Activated naive CD4-positive, alpha-beta T cell (primary cell): ENCODE measurements at places on chromosomes 5 and 9.

DNA sequence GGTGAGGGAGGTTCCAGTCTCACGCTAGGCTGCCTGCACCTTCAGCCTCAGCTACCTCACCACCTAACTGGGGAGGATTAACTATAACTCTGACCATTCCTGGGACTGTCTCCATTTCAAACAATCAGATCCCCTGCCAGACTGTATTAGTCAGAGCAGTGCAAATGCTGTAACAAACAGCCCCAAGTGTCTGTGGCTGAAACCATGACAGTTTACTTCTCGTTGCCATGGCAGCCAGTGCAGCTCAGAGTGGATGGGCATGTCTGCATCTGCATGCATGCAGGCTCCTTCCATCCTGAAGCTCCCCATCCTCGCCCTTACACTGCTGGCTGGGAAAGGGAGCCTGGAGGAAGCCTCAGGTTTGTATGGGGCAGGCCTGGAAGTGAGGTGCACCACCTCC lies 86.7 kb downstream of the KCNIP1 start:
- DNase-seq = no peak

- no peak for DNase-seq
Observed at GRCh38 chr5:6082685-6083084, 295.7 kb downstream of the MED10 start.

DNA sequence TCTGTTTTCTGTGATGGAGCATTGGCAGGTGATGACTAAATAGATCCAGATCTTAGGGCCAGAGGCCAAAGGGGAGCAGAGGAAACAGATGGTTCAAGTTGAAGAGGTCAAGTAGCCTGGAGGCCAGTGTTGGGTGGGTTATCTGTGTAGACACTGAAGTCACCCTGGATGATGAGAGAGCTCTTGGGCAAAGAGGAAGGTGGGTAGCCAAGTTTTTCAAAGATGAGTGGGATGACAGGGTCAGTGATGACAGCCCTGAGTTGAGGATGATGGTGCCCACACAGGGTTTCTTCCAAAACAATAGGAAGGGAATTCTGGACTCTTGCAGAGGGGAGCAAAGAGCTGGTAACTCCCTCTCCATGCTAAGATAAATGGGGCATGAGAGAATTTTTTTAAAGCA lies 76.6 kb downstream of the CD180 start:
- no peak for DNase-seq

GRCh38 chr9:78539904-78540303 lies 243.0 kb downstream of the PSAT1 start:
- no peak for DNase-seq

DNA sequence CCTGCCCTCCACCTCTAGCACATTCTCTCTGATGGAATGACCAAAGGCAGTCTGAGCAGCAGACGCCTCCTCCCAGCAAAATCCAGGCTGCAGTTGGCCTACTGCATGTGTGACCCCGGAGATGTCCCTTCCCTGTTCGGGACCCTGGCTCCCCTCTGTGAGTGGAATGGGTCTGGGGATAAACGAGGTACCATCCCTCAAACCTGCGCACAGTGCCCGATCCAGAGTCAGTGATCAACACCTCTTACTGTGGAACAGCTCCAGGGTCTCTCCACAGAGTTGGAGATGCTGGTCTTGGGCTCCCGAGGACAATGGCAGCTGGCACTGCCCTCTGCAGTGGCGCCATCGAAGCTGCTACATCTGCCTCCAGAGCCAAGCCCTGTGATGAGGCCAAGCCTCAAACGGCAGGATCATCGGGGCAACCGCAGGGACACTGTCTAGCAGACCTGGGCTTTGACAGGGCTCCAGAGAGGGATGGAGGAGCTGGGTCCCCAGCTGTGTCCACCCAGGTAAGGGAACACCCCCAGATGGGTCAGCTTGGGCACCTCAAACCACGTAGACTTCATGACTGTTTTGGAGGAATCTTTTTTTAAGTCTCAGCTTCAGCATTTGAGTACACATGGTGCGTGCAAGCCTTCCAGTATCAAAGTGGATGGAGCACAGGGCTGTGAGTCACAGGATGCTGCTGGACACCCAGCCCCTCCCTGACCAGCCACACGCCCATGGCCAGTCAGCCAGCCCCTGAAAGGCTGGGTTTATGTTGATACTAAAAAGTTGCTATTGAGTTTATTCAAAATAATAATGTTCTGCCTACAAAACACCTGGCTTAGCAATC lies 13.0 kb downstream of the MED10 start:
- DNase-seq = no peak

- no peak for DNase-seq
Observed at GRCh38 chr5:850511-851006, at the start of gene ZDHHC11. Gene ZDHHC11, minus strand, starts transcription at chr5:850986. Its CDS starts 384 bp downstream, at chr5:850602.

- DNase-seq = no peak
Observed at GRCh38 chr9:6552498-6553121, 92.9 kb downstream of the GLDC start.

GRCh38 chr9:127166111-127166510 lies 43.7 kb upstream of the ANGPTL2 start:
- no peak for DNase-seq
